Right cardiac atrium (tissue), 5 donors: ENCODE measurements at places on chromosomes 5 and 9. TPM values are rescaled to one million over a fixed set of nuclear protein-coding genes. Genes with fewer than 3 reads are reported as not detected.

GRCh38 chr5:102278231-102278630 lies 17.9 kb downstream of the SLCO4C1 start:
- no peak for DNase-seq

- DNase-seq: no peak
Observed at GRCh38 chr9:88653406-88653805, 118.4 kb downstream of the NXNL2 start.

- DNase-seq: no peak
Observed at GRCh38 chr9:1673300-1673699, 341.8 kb upstream of the SMARCA2 start.

- no peak for DNase-seq
Observed at GRCh38 chr5:169736653-169737052, 99.6 kb downstream of the DOCK2 start.

- DNase-seq: no peak
Observed at GRCh38 chr9:113355040-113355596, 5.8 kb downstream of the BSPRY start.

DNA sequence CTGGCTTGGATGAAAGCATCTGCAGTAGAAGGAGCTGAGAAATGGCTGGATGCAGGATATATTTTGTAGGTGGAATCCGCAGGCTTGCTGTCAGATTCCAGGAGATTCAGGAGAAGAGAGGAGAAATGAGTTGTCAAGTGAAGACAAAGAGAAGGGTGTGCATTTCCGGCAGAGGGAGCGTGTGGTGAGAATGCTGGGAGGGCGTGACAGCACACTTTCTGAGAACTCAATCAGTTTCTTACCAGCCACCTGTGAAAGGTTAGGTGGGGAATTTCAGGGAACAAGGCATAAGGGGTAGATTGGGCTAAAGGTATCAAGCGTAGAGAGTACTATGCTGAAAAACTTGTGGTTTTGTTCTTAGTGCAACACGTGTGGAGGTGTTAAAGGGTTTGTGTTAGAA lies 199.3 kb upstream of the ANKH start:
- no peak for DNase-seq

- DNase-seq: no peak
Observed at GRCh38 chr5:119470851-119471451, 18.7 kb downstream of the HSD17B4 start.

- no peak for DNase-seq
Observed at GRCh38 chr9:91101611-91102168, 260.0 kb downstream of the AUH start.

DNA sequence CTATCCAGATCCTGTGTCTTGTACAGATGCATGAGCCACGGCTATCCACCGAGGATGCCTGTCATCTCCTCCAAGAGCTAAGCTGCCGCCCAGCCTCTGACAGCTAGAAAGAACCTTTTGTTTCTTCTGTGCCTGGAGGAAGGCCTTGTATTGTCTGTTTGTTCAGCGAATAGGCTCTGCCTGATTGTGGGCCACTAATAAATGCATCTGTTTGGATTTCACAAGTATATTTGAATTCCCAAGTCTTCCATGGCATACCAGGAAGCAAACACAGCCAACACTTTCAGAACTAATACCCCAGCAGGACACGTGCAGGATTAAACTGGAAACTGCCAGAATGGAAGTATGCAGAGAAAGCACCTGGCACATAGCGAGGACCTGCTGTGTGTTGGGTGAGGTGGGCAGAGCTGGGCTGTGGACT lies 92.7 kb upstream of the NEURL1B start:
- DNase-seq: no peak

- DNase-seq: no peak
Observed at GRCh38 chr9:83218411-83219090, 155.6 kb upstream of the RASEF start.

- no peak for DNase-seq
Observed at GRCh38 chr5:55742778-55743177, 4.9 kb downstream of the DDX4 start.

DNA sequence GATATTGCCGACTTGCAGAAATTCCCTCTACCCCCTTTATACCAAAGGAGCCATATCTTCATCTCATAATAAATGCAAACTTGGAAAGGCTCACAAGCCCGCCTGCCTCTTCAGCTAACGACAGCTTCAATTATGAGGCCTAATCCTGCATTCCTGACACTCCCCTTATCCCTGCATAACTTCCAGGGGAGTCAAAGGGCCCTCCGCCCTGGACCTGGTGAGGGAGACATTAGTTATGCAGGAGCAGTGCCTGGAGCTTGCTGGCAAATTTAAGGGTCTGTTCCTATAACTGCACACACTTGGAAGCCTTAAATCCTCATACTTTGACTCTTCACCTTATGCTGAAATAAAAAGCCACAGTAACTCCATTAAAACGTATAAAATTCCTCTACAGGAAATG lies 617.9 kb downstream of the BNC2 start:
- no peak for DNase-seq

DNA sequence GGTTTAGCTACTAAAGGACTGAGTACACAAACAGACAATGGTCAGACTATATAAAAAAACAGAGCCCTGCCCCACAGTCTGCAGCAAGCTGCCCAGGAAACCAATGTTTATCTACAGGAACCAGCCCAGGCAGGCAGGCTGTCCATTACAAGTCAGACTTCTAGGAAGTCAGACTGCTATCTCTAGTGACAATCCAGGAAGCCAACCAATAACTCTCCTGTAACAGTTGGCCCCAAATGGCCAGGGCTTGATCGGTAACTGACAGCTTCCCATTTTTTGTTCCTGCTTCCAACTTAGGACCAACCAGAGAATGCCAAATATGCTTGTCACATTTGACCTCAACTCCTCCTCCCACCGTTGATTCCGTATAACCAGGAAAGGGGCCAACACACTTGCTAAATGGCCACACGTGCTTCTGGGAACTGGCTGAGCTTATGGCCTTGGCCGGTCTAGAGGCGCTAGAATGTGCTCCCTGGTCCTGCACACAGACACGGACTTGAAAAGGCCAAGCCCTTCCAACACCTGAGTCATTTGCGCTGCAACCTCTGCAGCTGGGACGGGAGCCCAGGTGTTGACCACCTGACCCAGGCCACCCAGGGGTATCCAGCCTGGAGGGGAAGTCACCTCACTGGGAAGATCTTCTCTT lies 79.6 kb upstream of the CDK20 start:
- DNase-seq: no peak

Gene SLC6A19
- not detected for total RNA-seq

Gene ITGA2
- 1.7 TPM for total RNA-seq

Gene RMI1
- 4.6 TPM for total RNA-seq

Gene ANKRD34B
- total RNA-seq: not detected

Gene FBXW11
- total RNA-seq: 65.6 TPM

Gene APBA1
- total RNA-seq: 6.2 TPM

Gene PCDHGC4
- 2.3 TPM for total RNA-seq

Gene PLEKHG4B
- not detected for total RNA-seq

Gene CHSY3
- 2.3 TPM for total RNA-seq

Gene PCDHB6
- total RNA-seq: 0.51 TPM

Gene NFIB
- total RNA-seq: 125 TPM

Gene SLC34A1
- not detected for total RNA-seq

Gene SPINK7
- total RNA-seq: not detected

Gene DIMT1
- 19.6 TPM for total RNA-seq

Gene PRRC1
- total RNA-seq: 29.7 TPM
